ENCODE measurements at places on chromosomes 13 and 19.

DNA sequence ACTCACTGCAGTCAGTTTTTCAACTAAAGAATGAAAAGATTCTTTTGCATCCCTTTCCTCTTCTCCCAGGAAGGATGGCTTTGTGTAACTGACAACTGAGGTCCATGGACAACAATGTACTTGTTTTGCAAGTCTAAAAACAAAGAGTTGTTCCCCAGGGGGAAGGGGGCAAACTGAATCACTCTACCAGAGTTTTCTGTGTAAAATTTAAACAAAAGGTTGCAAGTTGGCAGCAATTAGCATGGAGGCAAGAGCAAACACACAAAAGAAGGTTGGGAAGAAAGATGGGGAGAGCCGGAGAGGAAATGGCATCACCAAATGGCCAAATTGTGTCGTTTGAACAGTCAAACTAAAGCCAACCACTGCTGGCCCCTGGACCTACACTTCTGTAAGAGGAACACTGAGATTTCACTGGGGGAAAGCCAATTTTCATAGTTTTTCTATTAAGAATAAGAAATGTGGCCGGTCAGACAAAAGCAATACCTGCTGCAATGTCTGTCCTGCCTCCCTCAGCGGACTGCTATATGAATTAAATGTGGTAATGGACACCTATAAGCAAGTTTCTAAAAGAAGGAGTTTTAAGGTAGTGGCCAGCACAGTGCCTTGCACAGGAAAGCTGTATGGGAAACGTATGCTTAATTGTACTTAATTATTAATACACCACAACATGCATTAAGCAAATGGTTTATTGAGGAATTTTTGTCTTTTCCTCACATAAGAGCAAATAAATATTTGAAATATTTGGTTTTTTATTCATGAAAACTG lies 16.1 kb upstream of the SACS start:
- DNase-seq: no peak

DNA sequence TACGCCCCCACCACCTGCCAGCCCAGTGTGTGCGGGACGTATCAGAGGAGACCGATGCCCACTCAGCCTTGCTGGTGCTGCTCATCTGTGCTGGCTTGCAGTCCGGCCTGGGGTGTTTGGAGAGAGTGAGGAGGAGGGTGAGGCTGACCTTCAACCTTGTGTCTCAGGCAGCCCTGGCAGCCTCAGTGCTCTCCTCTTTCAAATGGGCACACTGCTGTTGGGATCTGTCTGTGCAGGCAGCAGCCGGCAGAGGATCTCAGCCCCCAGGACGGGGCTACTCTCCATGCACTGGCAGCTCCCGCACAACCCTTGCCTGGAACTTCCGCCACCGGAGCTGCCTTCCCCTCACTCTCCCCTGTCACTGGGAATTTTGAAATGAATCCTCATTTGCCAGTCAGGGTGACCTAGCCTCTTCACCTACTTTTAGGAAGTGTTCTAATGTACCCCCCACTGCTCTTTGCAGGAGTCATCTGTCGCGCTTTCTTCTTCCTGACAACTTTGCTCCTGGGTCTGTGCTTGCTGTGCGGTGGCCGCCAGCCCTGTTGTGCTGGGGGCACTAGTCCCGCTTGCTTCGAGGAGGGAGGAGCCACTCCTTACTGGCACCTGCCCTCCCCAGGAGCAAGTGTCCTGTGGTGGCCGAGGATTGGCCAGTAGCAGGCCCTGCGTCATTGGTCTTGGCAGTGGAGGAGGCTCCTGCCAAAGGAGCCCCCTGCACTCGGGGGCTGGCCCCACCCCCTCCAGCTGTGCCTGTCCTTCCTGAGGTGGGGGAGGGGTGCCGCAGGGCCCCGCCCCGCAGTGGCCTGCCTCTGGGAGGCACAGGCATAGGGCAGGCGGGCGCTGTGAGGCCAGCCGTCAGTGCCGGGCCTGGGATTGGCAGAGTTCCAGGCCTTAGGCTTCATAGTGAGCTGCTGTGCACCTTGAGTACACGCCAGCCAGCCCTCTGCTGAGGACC lies 53.4 kb downstream of the TSSK6 start:
- DNase-seq: no peak

DNA sequence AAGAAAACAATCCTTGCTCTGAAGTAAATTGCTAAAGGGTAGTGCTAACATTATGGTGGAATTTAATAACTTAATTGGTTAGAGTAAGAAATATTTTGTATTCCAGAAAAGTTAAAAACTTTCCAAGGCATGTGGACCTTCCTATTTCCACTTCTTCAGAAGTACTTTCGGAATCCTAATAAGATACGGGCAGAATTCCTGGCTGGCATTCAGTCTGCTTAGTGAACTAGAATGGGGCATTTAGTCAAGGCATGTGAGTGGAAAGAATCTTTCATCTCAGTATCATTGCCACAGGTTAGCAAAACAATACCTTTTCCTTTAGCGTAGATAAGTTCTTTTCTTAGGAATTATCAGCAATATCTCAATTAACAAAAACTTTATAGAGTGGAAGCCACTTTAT lies 85.1 kb downstream of the TNFRSF19 start:
- no peak for DNase-seq

DNA sequence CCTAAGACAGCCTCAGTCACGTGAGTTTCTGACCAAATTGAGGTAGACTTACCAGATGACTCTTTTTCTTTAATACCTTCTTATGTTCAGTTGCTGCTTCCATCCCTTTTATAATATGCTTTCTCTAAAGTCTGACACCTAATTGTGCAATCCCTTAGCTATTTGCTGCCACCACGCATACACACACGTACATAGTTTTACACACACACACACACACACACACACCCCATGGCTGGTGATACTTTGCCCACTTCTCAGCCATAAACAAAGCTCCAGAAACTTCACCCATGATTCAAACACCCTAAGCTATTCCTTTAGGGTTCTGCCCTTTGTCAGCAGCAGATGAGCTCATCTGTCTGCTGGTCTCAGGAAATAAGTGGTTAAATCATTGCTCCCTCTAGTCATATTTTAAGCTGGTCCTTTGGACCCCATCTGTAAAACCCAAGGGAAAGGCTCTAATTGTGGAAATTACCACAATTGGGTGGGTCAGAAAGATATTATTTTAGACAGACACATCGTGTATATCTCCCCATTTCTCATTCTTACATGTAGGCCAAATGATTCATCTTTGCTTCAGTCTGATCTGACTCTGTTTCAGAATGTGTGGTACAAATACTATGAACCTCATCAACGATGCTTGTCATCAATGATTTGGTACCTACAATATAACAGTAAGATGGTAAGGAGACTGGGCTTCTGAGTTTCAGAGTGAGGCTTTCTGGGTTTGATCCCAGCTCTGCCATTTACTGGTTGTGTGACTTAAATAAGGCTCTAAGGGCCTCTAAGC lies 69.2 kb downstream of the NALCN start:
- DNase-seq: no peak

DNA sequence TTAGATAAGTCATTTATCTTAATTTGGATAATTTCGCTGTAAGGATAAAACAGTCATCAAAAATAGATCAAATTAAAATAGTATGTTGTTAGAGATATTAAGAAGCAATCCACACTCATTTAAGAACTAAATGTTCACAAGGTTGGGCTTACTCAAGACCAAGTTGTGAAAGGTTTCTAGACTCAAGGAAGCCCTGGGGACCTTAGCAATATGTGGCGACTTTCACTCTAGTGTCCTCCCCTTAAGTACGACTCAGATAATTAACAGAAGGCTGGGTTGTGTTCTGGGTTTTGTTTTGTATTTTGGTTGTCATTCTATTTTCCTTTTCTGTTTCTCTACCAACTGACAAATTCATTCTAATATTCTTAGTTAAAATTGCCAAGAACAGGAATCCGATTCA lies 1008.0 kb downstream of the PCDH9 start:
- no peak for DNase-seq

DNA sequence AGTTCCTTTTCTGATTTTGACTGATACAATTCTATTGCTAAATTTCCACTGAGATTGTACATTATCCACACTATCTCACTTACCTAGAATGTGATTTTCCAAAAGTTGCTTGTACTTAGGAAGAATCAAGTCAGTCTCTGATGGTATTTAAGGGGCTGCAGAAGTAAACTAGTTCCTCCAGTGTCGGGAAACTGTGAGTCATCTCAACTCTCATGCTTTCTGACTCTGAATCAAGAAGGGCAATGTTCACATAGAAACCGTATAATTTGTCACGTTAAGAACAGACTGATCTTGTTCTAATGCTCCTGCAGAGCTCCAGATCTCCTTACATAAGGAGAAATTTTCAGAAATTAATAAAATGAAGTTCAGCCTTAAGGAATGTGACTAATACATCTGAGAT lies 369.3 kb downstream of the KLF5 start:
- DNase-seq: no peak

DNA sequence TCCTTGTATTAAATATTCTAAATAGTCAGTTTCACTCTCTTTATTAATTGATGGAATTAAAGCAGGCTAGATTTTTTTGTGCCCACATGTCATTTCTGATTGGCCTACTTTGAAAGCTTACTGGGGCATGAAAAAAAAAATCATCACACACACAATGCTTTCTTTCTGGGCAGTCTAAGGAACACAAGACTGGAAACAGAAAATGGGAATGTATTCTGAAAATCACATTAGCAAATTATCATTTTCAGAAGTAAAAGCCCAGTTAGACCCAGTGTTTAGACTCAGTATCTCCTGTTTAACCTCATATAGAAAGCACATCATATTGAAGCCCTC lies 339.4 kb downstream of the SPRY2 start:
- no peak for DNase-seq

DNA sequence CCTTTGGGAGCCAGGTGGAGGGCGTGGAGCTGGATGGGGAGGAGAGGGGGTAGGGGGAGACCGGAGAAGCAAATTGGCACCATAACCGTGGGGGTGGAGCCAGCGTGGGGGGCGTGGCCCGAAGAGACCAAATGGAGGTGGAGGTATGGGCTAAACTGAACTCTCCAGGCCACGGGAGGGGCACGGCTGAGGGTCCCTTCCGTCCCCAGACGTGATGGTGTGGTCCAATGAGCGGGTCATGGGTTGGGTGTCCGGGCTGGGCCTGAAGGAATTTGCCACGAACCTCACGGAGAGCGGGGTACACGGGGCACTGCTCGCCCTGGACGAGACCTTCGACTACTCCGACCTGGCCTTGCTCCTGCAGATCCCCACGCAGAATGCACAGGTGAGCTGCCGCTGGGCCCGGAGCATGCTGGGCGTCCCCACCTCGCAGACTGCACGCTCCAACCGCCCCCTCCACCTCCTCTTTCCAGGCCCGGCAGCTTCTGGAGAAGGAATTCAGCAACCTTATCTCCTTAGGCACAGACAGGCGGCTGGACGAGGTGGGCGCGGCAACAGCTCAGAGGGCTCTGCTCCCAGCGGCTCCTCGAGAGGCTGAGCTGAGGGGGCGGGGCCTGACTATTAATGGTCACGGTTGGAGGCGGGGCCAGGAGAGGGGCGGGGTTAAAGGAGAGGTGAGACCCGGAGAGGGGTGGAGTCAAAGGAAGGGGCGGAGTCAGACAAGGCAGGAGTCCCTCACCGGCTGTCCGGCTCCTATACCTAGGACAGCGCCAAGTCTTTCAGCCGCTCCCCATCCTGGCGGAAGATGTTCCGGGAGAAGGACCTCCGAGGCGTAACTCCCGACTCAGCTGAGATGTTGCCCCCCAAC lies 6.2 kb downstream of the HRC start:
- DNase-seq: no peak

- DNase-seq: no peak
Observed at GRCh38 chr13:50485979-50486935, 357.2 kb downstream of the DLEU7 start.
